ENCODE measurements at places on chromosomes 11 and 22.

GRCh38 chr11:87275176-87275575, 237.4 kb downstream of the TMEM135 start:
- no peak for DNase-seq

- no peak for DNase-seq
Measured at GRCh38 chr22:45150139-45150538, 13.6 kb upstream of the NUP50 start.

- DNase-seq = no peak
Measured at GRCh38 chr11:126870021-126870420, 130.5 kb downstream of the KIRREL3 start.

- DNase-seq = peak; percentile 21
Measured at GRCh38 chr22:45164270-45165088, 754 bp downstream of the NUP50 start.

GRCh38 chr11:2305788-2306451, 4.1 kb downstream of the TSPAN32 start:
- DNase-seq = no peak

DNA sequence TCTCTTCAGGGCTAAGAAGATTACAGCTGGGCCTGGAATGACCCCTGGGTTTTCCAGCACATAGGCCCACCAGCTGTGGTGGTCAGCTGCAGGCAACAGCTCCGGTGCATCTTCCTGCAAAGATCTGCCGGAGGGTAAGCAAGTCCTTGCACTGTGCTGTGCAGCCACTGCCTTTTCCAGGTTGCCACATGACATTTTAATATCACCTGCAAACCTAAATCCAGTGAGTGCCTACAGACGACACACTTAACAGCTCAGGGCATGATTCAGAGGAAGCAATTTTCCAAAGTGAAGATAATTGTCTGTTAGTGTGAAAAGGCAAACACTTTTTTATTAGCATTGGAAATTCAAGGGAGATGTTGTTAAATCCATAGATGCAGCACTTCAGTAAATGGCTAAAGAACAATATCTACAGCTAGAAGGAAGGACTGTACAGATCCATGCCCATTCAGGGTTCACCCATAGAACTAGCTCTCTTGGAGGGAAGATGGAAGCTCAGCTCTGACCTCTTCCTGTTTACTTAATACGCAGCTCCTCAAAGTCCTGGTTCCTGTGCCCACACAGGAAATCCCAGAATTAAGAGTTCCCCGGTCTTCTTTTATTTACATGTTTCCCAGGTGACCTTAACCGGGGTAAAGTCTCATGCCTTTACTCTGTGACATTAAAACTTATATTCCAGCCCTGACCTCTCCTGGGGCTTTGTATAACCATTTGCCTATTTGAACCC, 13.3 kb upstream of the NRIP3 start:
- DNase-seq = no peak

DNA sequence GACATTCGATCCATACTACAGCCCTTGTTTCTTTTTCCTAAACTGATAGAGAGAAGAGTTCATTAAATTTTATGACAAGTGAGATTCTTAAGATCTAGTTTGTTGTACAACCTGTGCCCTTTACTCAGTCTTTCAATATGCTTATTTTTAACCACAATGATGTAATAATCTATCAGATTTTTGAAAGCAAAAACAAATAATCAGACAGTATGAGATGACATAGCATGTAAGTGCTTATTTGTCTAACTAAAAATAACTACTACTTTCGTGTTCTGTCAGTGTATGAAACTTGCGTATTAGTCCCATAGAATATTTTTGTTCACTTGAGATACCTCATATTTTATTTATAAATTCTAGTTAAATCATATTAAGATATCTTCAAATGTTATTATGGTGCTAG, 33.2 kb downstream of the RAB39A start:
- DNase-seq = no peak

DNA sequence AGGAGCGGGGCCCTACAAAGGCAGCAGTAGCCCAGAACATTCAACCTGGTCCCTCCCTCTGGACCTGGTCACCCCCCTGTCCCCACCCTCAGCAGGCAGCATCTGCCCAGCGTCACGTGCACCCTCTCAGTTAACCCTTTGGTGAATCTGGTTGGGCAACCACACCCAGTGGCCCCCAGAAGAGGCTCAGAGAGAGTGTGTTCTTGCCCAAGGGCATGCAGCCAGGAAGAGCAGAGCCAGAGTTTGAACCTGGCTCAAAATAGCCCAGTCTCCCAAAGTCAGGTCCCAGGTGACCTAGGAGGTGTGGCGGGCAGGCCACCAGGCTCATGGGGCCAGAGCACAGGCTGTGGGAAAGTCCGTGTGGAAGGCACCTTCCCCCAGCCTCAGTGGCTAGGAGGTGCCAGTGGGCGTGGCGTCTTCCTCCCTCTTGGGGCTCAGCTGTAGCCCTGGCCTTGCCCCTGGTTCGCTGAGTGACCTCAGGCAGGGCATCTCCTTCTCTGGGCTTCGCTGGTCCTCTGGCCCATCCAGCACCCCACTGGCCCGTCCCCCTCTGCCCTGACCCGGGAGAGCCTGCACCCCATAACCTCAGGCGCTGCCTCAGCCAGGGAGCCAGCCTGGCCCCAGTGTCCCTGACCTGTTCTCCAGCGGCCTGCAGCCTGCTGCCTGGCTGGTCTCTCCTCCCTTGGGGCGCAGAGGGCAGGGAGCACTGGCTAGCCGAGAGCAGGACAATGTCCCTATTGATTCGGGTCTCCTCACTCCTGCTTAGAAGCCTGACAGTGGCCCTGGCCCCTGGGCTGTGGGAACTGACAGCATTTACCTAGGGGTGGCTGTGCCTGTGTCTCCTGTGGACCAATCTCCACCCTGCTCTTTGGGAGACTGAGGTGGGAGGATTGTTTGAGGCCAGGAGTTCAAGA, 7.0 kb downstream of the ALDH3B1 start:
- no peak for DNase-seq

DNA sequence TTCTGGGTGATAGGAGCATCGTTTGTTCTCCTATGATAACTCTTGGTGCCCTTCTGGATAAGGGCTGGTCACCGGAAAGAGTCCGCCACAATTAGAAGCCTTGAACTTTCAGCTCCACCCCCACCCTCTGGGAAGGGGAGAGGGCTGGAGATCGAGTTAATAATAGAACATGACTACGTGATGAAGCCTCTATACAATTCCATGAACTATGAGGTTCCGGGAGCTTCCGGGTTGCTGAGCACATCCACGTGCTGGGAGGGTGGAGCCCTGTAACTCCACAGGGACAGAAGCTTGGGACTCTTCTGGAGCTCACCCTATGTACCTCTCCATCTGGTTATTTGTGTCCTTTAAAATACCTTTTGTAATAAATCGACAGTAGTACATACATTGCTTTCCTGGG, 40.3 kb downstream of the ARHGAP42 start:
- no peak for DNase-seq

DNA sequence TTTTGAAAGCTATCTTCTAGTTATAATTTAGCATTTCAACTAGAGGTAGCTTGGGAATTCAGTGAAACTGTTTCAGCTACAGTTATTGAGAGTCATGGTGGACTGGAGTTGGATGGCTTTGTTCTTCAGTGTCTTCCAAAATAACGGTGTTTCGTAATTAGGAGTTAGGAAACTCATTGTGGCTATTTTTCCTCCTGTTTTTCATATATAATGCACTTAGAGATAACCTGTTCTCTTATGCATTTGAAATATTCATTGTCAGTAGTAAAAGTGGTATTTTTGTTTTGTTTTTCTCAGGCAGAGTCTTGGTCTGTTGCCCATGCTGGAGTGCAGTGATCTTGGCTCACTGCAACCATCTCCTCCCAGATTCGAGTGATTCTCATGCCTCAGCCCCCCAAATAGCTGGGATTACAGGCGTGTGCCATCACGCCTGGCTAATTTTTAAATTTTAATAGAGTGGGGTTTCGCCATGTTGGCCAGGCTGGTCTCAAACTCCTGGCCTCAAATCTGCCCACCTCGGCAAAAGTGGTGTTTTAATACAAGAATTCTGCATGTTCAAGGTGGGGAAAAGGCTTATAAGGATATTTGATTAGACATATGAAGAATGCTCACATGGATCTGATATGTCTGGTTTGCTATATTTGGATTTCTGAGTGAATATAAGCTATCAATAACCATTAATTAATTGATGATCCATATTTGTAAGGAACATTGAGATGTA, 12.7 kb downstream of the PDHX start:
- DNase-seq = no peak

Measured in activated CD4-positive, alpha-beta T cell treated with anti-CD3 and anti-CD28 coated beads, Interleukin-2, amount 50 U/mL, for 24 hours (primary cell).